ENCODE measurements at places on chromosomes 7 and 10.

- no peak for DNase-seq
These were observed 4.1 kb downstream of the NHLRC2 start for GRCh38 chr10:113858541-113858940.

- DNase-seq, result peak; percentile 93
These were observed at the start of gene DNAJC12 for GRCh38 chr10:67837541-67838314. TSS of gene DNAJC12 (minus strand) at chr10:67838188. CDS start at chr10:67838011, 177 bp downstream.

DNA sequence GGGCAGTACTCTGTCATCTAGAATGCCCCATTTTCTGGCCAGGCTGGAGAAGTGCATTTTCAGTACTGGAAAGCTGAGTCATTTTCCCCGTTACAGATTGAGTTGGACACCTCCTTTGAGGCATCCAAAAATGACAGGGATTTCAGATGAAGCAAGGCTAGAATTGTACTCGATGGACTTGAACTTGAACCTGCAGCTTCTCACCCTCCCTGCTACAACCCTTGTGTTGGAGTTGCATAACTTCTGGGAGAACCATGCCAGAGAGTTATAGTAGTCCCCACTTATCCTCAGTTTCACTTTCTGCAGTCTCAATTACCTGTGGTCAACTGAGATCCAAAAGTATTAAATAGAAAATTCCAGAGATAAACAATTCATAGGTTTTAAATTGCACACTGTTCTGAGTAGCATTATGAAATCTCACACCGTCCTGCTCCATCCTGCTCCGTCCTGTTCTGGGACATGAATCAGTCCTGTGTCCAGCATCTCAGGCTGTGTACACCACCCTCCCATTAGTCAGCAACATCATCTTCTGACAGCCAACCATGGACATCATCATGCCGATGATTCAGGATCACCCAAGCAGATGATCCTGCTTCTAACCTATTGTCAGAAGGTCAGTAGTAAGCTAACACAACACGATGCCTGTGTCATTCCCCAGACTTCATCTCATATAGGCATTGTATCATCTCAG lies 363.7 kb downstream of the DPP6 start:
- no peak for DNase-seq

- DNase-seq, result no peak
These were observed 114.7 kb downstream of the MYO3A start for GRCh38 chr10:26048756-26049155.

- DNase-seq, result no peak
These were observed 63.5 kb downstream of the UBE2H start for GRCh38 chr7:129889133-129889844.

DNA sequence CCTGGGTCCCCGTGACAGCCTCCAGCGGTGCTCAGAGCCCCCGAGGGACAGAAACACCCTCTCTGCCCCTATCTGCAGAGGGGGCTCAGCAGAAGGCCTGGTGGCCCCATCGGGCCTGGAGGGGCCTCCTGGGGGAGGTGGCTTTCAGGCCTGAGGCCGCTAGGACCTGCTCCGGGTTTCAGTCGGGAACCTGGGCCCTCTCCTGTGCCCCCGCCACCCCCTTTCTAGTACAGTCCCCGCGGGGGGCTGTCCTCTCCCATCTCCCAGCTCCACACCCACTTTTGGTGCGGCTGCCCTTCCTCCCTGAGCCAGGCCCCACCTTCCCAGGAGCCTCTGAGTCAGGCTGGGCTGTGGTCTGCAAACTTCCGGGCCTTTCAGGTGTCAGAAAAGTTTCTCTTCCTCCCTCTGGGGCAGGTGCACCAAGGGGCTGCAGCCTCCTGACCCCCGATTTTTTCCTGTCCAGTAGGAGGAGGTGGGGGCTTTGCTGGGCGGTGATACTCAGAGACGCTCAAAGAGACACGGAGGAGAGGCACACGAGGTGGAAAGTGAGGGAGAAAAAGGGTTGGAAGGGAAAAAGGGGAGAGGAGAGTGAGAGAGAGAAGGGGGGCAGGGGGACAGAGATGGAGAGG lies 692 bp downstream of the CARD11 start:
- no peak for DNase-seq

- DNase-seq, result peak; percentile 57
These were observed 217.7 kb downstream of the TMEM178B start for GRCh38 chr7:141291541-141291940.

DNA sequence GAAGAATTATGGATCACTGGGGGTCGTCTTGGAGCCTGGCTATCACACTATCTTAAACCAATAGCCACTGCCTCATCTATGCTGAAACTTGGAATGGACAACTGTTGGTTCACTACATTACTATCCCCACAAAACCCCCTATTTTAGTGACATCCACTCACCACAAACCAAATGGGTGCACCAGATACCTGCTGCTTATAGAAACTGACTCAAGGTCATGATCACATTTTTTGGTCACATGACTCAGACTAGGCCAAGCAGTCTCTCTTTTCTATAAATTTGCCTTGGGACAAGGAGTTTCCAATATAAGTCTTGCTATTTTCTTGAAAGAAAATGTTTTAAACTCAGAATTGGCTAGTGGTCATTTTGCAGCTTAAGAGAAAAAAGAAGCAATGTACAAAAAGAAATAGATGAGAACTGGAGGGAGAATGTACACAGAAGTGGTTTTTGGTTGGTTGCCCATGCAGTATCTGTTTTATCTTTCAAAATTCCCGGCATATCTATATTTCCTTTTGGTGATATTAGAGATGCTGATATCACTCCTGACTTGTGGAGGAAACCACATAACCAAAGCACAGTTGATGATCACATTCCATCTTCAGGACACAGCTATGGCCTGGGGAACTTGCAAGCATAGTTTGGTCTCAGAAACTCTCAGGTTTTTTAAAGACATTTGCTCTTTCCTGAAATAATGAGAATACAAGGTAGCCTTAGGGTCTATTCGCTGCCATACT lies 85.2 kb upstream of the CACNA2D1 start:
- DNase-seq, result no peak

DNA sequence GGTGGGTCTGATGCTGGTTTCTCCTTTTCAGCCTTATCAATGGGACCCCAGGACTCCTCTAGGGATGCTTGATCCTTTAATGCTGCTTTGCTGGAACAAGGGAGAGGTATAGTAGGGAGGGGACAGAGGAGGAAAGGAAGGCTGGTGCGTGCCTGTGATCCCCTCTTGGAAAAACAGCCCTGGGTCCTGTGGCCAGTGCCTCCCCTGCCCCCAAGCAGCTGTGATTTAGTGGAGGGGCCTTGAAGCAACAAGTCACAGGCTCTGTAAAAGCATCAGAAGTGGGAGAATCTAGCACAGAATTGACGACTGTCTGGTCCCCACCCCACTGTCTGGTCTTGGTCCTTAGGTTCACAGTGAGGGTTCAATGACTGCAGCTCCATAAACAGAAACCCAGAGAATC lies 237.7 kb downstream of the SKAP2 start:
- DNase-seq, result no peak

GRCh38 chr10:62726142-62726541 lies 78.4 kb upstream of the ADO start:
- DNase-seq, result no peak

- DNase-seq, result no peak
These were observed 14.5 kb downstream of the LIMK1 start for GRCh38 chr7:74097937-74098614.

- no peak for DNase-seq
These were observed 227.8 kb downstream of the GLRX3 start for GRCh38 chr10:130363899-130364445.

GRCh38 chr7:55501611-55502010 lies 70.7 kb downstream of the VOPP1 start:
- no peak for DNase-seq

DNA sequence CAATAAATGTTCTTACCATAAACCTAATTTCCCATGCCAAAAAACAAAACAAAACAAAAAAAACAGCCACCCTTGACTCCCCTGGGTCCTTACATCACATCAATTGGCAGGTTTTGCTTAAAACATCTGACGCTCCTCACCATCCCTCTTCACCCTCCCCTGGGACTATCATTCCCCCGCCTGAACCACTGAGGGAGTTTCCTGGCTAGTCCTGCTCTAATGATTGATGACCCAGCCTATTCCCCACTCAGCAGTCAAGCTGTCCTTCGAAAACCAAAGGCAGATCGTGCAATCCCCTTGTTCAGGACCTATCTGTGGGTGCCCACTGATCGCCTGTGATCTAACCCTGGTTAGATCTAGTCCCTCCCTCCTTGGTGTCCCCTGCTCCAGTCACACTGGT lies 11.2 kb upstream of the FRMPD2 start:
- DNase-seq, result no peak

GRCh38 chr10:29728541-29729049 lies 93.8 kb upstream of the SVIL start:
- no peak for DNase-seq

DNA sequence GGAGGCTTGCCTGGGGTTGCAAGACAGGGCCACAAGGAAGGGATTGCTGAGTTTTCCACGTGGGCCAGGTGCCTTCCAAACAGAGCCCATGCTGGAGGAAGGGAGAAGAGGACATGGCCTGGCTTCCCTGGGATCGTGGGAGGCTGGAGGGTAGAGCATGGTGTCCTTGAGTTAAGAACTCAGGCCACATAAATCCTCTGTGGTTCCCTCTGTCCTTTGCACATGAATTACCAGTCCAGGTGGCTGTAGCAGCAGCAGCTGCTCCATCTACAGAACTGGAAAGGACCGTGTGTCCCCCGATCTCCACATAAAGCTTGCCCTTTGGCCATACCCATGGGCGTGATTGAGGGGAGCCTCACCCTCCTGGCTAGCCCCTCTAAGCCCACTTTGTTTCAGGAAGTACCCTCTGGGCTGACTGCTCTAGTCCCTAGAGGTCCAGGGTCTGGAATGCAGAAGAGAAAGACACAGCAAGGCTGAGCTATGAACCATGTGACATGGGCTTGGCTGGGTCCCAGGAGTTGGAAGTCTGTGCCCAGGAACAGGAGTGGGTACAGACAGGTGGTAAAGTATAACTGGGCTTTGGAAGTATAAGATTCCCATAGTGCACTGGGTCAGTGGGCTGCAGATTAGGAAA lies 84.9 kb downstream of the C10orf105 start:
- DNase-seq, result no peak

- DNase-seq, result no peak
These were observed 670.8 kb downstream of the SORCS1 start for GRCh38 chr10:106493751-106494150.

GRCh38 chr10:61342858-61343572 lies 110.2 kb downstream of the TMEM26 start:
- DNase-seq, result no peak

DNA sequence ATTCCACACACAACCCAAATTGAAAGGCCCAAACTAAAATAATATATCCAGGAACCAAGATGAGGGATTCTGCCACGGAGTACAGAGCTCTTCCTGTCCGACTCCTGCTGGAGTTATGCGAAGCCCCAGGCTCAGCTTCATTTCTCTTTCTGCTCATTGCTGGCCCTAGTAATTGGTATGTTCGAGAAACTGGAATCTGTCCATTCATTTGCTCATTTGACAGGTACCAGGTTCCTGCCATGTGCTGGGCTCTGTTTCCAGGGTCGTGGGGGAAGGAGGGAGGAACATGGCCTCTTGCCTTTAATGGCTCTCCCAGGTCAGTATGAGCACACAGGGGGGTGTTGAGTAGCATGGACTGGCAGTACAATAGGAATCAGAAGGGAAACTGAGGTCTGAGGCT lies 179.2 kb upstream of the SHH start:
- DNase-seq, result no peak
